ENCODE measurements at places on chromosomes 1 and 21.

DNA sequence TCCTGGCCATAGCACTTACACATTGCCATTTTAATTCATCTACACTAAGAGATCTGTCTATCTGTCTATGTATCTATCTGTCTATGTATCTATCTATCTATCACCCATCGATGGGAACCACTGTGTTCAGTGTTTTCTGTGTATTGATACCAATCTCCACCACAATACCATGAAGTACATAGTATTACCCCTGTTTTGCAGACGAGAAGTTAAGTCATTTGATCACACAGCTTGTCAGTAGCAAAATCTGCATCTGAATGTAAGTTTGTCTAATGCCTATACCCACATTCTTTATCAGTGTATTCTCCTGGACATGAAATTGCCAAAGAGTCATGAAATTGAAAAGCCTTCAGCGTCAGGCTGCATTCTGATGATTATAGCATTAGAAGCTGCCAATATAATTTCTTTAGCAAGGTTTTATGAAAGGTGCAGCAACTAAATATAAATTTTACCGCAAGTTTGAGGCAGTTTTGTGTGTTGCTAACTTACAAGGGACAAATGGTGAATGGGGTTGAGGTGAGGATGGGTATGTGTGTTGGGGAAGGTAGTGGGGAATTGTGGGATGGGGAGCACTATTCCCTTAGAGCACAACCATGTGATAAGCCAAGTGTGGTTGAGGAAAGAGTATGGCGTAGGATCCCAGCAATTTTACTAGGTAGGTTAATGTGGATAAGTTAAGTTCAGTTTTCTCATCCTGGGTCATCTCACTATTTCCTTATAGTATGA lies 24.2 kb downstream of the SLAMF1 start:
- no peak for DNase-seq

GRCh38 chr1:184101571-184101970 lies 50.0 kb downstream of the TSEN15 start:
- DNase-seq: no peak

- DNase-seq: no peak
These were observed 21.1 kb upstream of the KCNH1 start for GRCh38 chr1:211155040-211155439.

DNA sequence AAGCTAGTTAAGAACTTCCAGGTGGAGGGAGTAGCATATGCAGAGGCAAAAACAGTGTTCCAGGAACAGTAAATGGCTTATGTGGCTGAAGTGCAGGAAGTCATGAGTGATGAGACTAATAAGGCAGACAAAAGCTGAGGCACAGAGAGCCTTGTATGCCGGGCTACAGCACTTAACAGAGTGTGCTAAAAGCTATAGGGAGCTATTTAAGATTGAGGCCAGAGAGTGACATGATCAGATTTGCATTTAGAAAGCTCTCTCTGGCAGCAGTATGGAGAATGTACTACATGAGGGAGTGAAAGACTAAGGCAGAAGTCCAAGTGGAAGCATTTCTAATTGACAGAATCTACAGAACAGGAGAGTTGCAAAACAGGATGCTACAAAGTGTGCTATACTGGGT lies 38.6 kb downstream of the WASF2 start:
- no peak for DNase-seq

DNA sequence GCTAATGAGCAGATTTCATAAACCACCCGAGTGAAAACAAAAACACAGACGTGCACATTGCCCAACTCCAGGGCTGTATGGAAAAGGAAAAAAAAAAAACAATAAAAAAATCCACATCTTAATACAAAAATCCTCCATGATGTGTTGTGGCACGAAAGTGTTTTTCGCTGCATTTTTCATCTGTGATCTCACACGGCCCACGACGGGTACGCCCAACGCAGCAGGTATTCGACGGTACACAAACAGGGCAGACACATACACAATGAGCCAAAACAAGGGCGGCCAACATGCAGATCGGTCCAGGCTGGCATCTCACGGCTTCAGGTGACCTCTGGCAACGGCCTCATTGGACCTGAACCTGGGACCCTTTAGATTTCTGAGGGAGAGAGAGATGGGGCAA lies 31.1 kb downstream of the CASZ1 start:
- no peak for DNase-seq

DNA sequence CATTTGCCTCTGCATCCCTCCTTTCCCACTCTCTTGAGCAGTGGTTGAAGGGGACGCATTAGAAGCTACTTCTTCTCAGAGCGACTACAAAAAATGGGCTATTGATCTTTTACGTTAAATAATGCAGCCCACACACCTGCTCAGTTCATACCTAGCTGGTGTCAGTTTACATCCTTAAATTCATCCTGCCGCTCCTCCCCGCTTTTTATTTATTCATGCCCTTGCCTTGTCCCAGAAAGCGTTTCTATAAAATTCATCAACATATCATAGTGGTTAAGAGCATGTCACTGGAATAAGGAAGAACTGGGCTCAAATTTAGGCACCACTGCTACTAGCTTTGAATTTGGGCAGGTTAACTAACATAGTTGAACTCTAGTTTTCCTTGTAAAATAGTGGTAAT lies 66.0 kb upstream of the TINAGL1 start:
- DNase-seq: no peak
